ENCODE measurements at places on chromosomes 1 and 21. TPM values are rescaled to one million over a fixed set of nuclear protein-coding genes. Genes with fewer than 3 reads are reported as not detected.
A peak's percentile ranks its signal among the peaks of the same experiment; 100 is the strongest.

SPATA21 gene
- total RNA-seq = 3.6 TPM

NCF2 gene
- total RNA-seq = 5.9 TPM

KRTAP13-2 gene
- total RNA-seq = not detected

GRCh38 chr1:169653873-169654272 lies 23.9 kb upstream of the SELP start:
- no peak for ATAC-seq

CCDC27 gene
- not detected for total RNA-seq

DNA sequence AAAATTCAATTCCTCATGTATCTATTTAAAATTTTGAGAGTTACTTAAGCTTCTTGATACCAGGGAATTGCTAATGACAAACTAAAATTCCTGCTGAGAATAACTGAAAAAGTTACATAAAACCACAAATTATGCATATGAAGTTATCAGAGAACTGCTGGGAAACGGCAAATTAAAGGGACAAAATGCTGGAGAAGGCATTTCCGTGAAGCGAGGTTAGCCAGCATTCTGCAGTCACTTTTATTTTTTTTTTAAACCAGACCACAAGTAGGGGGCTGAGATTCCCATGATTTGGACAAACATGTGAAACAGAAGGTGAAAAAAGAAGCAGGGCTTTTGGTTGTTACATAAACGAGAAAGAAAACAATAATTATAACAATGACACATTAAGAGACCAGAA lies 737.6 kb upstream of the CHRM3 start:
- no peak for ATAC-seq

DNA sequence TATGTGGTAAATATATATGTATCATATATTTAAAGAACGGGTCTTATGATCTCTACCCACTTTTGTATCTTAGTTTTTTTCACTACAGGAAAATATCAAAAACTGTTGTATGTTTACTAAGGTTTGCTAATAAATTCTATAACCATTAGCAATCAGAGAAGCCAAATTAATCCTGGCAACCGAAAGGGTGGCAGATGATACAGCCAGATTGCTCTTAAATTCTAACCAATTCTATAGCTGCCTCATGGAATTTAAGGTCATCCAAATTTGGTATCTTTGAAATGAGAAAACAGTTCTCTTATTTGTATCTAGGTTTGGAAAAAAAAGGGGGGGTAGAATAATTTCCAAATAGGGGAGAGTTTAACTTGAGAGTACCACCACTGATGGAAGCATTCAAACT lies 591.2 kb downstream of the SMYD3 start:
- ATAC-seq = no peak

DNA sequence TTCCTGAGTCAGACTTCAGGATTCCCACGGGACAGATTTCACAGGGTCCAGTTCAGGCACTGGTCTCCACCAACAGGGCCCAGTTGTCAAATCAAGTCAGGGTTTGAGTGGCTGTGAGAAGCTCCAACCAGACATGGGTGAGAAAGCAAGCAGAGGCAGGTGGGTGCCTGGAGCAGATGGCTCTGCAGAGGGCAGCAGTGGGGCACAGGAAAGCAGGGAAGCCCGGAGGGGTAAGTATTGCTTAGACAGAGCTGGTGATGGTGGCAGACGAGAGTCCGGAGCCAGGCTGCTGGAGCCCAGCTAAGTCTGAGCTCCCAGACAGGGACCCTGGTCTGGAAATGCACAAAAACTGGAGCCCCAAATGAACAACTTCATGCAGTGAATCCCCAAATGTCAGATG lies 40.4 kb downstream of the RIMS3 start:
- ATAC-seq = no peak

CFAP45 gene
- 0.27 TPM for total RNA-seq

- ATAC-seq = no peak
These were observed 164.6 kb downstream of the DNM3 start for GRCh38 chr1:172005856-172006255.

DNA sequence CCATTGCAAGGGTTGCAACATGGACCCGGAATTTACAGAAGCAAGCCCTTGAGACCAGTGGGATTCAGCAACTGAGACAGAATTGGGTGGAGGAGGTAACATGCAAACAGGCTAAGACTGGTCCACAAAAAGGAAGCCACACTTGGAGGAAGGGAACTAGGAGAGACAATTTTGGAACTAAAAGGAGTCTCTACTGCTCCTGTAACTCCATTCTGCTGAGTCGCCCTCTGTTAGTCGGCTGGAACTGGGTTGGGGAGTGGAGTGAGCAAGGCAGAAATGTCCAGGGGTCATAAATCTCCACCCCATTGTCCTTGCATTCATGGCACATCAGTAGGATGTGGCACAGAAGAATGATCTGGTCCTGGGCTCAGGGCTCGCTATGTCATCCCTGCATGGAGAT lies 5.1 kb downstream of the LAMB3 start:
- ATAC-seq = no peak

TMEM39B gene
- total RNA-seq = 3.0 TPM

DNA sequence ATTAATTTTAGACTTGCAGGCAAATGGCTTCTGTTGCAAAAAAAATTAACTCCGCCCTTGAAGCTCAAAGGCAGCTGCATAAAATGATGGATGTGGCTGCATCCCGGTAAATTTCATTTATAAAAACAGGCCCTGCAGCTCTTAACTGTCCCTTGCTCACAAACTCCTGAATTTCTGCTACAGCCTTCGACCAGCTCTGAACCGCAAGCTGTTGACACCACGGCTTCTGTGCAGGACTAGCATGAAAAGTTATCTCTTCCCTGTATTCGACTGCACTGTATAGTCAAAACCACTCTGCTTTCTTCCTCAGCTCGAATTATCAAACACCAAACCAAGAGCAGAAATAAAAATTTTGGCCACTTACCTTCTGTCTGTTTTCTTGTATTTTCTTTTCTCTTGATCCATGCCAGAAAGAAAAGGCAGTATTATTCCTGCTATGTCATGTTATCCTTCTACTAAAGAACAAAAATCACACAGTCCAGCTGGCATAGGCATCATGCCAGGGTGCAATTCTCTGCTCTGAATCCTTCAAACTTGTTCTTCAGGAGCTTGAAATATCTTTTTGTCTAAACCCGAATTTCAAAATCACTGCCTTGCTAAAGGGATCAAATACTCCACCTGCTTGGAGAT lies 195.5 kb upstream of the NCAM2 start:
- ATAC-seq = no peak

GRCh38 chr1:201709564-201710295 lies 119.2 kb upstream of the IPO9 start:
- ATAC-seq = peak; percentile 29

GRCh38 chr1:109425391-109426280 lies 612 bp downstream of the PSMA5 start:
- peak; percentile 21 for ATAC-seq

DNA sequence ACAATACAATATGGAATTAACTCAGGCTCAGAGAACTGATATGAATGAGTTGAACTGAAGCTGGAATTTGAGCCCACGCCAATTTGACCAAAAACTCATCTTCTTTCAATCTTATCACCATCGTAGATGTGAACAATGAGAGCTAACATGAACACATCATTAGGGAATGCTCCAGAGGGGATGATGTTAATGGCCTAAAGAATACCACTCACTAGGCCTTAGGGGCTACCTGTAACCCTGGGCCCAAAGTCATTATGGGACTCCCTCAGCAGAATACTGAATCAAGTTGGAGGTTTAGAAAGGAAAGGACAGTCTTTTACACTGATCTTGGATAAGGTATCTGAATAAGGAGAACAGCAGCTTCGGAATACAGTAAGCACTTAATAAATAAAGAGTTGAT lies 73.6 kb downstream of the C1orf94 start:
- ATAC-seq = no peak

- ATAC-seq = no peak
These were observed 47.4 kb upstream of the RAB4A start for GRCh38 chr1:229223498-229223897.

SAMD13 gene
- total RNA-seq = 0.67 TPM

CELA2A gene
- not detected for total RNA-seq

GRCh38 chr1:56843544-56843943 lies 11.1 kb upstream of the C8A start:
- no peak for ATAC-seq

- ATAC-seq = no peak
These were observed 585.3 kb upstream of the USP24 start for GRCh38 chr1:55800503-55800902.

GRCh38 chr1:33168556-33169289 lies 13.1 kb downstream of the TRIM62 start:
- no peak for ATAC-seq

MYOG gene
- 0.35 TPM for total RNA-seq

TEX38 gene
- not detected for total RNA-seq

RAP1GAP gene
- total RNA-seq = not detected

RBP7 gene
- total RNA-seq = 4.5 TPM

GRCh38 chr1:222995236-222995580 lies 147.8 kb downstream of the TLR5 start:
- no peak for ATAC-seq

HMGN1 gene
- total RNA-seq = 91.5 TPM

GPR37L1 gene
- 0.16 TPM for total RNA-seq

TNFRSF4 gene
- total RNA-seq = 1.6 TPM

CFAP74 gene
- total RNA-seq = 0.12 TPM

- ATAC-seq = no peak
These were observed 36.5 kb upstream of the SRRM1 start for GRCh38 chr1:24606621-24607020.

CNIH3 gene
- total RNA-seq = 0.81 TPM

DNA sequence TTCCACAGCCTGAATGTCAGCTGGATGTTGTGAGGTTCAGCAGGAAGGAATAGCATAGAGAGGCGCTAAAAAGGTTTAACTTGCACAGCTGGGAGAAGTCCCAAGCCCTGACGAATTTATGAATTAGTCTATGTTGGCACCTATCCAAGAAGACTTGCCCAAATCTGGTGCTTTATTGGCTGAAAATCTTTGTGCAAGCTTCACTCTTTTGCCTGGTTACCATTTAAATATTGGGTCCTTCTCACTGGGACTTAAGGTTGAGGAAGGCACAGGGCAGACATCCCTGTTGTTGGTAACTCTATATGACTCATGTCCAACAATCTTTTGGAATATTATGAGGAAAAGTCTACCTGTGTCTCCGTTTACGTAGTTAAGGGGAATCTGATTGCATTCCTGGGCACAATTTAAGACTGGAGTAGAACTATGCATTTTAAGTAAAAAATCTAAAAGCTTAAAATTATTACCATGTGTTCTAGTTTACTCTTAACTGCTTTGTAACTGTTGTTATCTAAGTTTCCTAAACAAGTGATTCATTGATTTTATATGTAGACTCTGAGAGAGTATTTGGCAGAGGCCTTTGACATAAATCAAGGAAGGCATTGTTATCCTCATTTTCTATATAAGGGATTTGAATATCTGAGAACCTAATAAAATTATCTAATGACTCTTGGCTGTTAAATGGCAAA lies 181.7 kb upstream of the DPYD start:
- no peak for ATAC-seq

GRCh38 chr1:18632783-18633421 lies 2.3 kb downstream of the PAX7 start:
- ATAC-seq = no peak

- no peak for ATAC-seq
These were observed 156.2 kb downstream of the ZBTB18 start for GRCh38 chr1:244207042-244207934.

- ATAC-seq = no peak
These were observed 112.0 kb downstream of the SYF2 start for GRCh38 chr1:25120281-25120680.

UBXN10 gene
- total RNA-seq = 9.2 TPM

- ATAC-seq = no peak
These were observed 17.2 kb downstream of the JAK1 start for GRCh38 chr1:64948905-64949833.

DNA sequence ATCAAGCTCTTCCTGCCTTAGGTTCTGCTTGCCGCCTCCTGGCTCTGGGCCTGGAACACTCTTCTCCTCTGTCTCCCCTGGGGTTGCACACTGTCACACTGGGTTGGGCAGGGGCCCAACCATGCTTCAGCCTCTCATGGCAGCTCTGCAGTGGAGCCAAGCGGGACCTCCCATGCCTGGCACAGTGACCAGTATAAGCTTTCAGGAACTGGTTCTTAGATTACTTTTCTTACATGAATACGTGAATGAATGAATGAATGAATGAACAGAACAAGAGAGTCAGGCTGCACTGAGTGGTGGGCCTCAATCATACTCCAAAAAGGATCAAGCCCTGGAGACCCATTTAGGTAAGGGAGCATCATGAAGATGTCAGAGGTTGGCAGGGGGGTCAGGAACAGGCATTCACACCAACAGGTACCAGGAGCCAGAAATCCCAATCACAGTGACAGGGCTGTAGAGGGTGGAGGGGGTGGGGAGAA lies 30.8 kb upstream of the TMEM125 start:
- ATAC-seq = no peak

GRCh38 chr1:91557039-91557690 lies 56.5 kb downstream of the CDC7 start:
- ATAC-seq = peak; percentile 50

DNA sequence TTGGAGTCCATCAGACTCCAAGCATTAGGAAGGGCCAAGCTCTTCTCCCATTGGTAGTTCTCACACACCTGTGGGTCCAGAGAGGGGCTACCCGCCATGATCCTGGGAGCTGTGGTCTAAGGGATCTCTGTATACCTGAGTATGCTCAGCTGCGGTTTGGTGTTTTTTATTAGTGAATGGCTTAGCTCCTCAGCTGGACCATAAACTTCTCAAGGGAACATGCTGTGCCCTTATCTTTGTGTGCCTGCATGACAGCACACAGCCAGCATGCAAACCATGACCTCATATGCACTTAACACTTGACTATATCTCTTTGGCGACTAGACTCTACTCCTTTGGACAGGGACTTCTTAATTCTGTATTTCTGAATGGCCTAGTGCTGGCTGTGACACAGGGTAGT lies 94.5 kb downstream of the CD58 start:
- no peak for ATAC-seq

DNA sequence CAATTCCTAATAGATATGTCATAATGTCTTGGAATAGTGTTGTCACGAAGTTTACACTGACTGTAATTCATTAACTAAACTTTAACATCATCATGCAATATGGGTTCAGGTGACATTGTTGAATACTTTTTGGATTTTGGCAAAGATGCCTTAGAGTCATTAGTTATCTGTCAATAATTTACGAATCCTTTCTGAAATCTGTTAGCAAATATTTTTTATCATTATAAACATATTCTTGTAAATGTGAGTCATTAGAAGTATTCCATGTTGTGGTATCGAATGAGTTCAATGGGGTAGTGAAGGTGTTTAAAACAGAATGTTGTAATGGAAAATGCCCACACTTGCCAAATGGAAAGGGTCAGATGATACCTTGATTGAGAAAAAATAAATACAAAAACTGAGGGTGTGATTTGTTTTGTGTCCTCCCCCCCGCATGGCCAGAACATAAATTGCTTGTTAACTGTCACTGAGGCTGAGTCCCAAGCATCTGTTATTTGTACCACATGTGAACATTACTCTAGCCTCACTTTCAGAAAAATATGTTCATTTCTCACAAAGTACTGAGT lies 5.2 kb upstream of the NR5A2 start:
- ATAC-seq = no peak

DNA sequence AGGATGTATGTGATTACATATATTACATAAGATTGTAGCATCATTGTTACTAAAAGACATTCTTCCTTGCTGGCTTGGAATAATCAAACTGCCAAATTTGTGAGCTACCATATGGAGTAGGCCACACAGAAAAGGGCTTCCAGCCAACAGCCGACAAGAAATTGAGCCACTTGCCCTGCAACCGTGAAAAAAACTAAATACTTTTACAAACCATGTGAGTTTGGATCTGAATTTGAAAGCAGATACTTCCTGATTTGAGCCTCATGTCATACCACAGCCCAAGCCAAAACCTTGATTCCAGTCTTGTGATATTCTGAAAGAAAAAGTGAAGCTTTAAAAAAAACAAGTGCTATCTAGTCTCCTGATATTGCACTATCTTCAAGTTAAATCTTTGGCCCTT lies 55.6 kb upstream of the PRMT6 start:
- ATAC-seq = no peak
